Activated T-helper 1 cell treated with Interleukin-2 at 50 U/mL for 16 hours (primary cell): ENCODE measurements at places on chromosomes 3 and 15.

- no peak for DNase-seq
Measured at GRCh38 chr15:40290918-40291574, 8.2 kb upstream of the ANKRD63 start.

DNA sequence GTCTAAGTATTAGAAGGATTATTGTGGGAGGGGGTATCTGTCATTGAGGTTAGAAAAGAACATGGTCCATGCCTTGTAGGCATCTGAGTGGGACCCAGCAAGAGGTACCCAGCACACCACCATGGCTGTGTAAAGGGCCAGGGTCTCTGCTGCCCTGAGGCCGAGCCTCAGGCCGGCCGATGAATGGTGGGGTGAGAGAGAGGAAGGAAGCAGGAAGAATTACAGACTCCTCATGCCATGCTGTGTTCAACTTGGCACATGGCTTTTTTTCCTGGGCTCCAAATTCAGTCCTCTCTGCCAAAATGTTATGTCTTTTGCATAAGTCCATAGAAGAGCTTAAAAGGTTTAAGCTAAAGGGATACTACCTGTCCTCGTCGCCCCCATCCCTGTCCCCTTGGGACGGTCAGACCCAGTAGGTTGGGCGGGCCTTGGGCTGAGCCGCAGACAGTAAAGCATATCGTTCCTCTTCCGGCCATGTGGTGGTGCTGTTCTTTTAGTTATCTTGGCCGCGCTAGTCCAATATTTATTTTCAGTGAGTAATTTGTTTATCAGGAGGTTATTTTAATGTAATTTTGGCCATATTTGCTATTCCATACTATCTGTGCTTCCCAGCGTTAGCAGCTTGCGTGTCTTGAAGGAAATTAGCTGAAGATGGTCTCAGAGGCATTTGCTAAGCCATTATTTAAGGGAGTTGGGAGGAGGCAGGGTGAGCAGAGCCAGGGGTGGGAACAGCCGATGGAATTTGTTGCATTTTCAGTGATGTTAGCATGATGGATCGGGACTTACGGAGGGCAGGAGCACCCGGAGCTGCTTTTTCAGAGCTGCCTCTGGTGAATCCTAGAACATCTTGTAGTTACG, 152.4 kb downstream of the AGBL1 start:
- DNase-seq, result no peak

GRCh38 chr15:68279779-68280753, 2.5 kb downstream of the FEM1B start:
- DNase-seq, result no peak

DNA sequence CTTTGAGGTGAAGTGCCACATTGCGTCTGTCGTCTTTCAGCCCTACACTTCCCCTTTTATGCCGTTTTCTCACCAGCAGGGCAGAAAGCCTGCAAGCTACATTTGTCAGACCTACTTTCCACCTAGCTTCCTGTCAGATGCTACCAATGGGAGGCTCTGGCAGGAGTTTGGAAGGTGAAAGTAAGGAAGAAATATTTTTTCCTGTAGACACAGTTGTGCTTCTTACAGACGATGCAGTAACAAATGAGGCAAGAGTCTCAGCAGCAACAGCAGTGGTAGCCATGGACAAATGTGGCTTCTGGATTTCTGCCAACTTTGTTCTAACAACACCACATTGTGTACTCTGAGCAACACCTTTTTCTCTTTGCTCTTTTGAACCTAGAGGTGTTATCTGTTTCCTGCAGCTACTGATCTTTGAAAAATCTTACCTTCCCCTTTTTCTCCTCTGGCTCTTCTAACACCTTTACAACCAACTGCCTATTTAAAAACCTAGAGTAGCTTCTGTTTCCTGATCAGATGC, 70.6 kb upstream of the STT3B start:
- DNase-seq, result peak; percentile 5
